NCI-H526 (cell line): ENCODE measurements at places on chromosomes 3 and 15.
A peak's percentile ranks its signal among the peaks of the same experiment; 100 is the strongest.

DNA sequence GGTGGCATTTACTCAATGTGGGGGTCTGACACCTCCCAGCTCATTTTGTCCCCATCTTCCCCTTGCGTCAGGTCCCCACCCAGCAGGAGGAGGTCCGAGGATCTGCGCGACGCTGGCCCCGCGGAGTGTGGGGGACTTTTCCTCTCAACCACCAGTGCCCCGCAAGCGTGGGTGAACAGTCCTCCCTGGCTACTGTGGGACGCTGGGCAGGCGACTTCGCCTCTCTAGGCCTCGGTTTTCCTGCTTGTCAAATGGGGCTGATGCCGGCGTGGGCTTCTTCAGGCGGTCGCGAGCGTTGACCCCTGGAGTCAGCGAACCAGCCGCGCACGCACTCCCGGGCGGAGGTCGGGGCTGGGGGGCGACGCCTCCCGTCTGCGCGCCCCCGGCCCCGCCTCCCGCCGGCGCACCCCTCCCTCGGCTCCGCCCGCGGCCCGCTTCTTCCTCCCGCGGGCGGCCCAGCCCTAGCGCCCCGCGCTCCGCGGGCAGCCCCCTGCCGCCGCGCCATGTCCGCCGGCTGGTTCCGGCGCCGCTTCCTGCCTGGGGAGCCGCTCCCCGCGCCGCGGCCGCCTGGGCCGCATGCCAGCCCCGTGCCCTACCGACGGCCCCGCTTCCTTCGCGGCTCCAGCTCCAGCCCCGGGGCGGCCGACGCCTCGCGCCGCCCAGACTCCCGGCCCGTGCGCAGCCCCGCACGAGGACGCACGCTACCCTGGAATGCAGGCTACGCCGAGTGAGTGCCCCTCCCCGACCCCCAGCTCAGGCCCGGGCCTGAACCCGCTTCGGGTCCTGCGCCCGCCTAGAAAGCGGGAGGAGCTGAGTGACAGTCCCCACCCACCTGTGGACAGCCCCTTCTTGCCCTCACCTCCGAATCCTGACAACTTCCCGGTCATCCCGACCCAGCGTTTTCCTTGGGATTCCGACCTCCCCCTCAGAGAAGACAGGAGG lies at the start of gene PPM1M:
Gene PPM1M, plus strand, starts transcription at position 438 of the 942 bp plus-strand sequence. Its CDS starts 66 bp downstream, at position 504.
- peak; percentile 50 for DNase-seq

GRCh38 chr3:161393310-161393709 lies 22.0 kb upstream of the SPTSSB start:
- no peak for DNase-seq

- DNase-seq = no peak
Observed at GRCh38 chr3:14631687-14632441, 19.7 kb upstream of the CCDC174 start.

- DNase-seq = no peak
Observed at GRCh38 chr15:83982748-83983147, 252.8 kb upstream of the GOLGA6L4 start.

DNA sequence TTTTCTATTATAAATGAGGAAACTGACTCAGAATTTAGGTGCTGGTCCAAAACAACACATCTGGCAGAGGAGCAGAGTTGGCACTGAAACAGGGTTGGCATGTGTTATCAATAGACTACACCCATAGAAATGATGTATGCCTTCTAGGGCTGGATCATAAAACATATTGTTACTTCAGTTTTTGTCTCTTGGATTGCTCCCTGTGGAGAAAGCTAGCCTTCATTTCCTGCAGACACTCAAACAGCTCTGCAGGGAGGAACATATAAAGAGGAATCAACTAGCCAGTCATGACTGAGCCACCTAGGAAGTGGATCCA lies 507 bp upstream of the MRPL3 start:
- DNase-seq = no peak

- no peak for DNase-seq
Observed at GRCh38 chr15:99953886-99954285, 220.6 kb upstream of the LYSMD4 start.

- DNase-seq = no peak
Observed at GRCh38 chr3:155919728-155920127, 49.3 kb downstream of the GMPS start.

DNA sequence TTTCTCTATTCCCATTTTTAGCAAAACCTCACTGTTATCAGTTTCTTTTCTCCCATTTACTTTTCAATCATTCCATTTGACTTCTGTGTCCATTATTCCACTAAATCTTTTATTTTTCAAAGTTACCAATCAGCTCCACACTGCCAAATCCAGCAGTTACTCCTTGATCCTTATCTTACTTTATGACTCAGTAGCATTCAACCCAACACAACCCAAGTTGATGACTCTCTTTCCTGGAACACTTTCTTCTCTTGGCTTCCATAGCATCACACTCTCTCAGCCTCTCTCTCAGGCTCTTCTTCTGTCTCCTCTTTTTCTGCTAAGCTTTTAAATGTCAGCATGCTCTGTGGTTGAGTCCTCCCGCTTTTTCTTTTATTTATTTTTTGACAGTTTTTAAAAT lies 36.3 kb downstream of the RASGRP1 start:
- no peak for DNase-seq

- DNase-seq = no peak
Observed at GRCh38 chr3:59425371-59425770, 375.5 kb upstream of the CFAP20DC start.

GRCh38 chr15:51776952-51777569 lies 25.7 kb downstream of the TMOD2 start:
- peak; percentile 88 for DNase-seq

DNA sequence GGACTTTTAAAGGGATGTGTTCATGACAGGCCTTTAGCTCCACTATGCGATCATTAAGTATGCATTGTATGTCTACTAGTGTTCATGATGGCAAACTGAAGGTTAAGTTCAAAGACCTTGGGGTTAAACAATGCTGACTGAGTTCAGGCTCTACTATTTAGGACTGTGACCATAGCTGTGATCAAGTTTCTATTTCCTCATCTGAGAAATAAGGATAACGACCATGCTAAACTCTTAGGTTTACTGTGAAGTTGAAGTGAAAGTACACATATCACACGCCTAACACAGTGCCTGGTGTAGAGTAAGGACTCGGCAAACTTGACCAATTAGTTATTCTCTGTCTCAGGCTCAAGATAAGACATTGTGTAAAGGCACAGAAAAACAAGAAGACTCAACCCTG lies 243.2 kb downstream of the MBNL1 start:
- no peak for DNase-seq

DNA sequence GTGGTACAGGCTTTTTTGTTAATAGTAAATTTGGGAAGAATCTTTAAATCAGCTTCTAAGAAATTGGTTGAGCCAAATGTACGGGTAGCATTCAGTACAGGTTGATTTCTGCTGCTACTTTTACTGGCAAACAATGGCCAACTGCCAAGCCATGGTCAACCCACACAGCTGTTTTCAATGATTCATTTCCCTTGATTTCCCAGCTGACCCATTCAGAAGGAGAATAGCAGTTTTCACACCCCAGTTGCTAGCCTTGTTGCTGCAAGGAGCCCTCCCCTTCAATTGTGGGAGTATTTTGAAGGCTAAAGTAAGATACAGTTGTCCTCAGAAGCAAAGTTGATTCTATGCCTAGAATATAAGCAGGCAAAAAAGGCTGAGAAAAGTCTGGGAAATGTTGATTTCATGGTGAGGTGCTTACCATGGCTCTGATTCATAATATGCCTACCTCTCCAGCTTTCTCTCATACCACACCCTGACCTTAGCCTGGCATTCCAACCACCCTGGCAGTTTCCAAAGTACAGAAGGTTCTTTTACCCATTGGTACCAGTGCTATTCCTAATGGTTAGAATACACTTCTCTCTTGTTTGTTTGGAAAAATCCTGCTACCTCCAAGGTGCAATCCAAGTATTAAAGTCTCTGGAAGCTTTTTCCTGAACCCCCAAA lies 320.3 kb upstream of the TGFBR2 start:
- DNase-seq = no peak

GRCh38 chr3:196889844-196890708 lies 22.4 kb downstream of the SENP5 start:
- no peak for DNase-seq

- DNase-seq = no peak
Observed at GRCh38 chr15:31552482-31553099, 226.0 kb downstream of the KLF13 start.

- no peak for DNase-seq
Observed at GRCh38 chr3:168653255-168653654, 557.5 kb upstream of the GOLIM4 start.

GRCh38 chr15:59896663-59897074 lies 107.4 kb upstream of the FOXB1 start:
- no peak for DNase-seq

- no peak for DNase-seq
Observed at GRCh38 chr3:56952061-56952460, 108.4 kb upstream of the SPATA12 start.

GRCh38 chr15:29813009-29813408 lies 9.3 kb downstream of the TJP1 start:
- DNase-seq = no peak

GRCh38 chr3:97131476-97131875 lies 317.1 kb downstream of the EPHA6 start:
- no peak for DNase-seq

DNA sequence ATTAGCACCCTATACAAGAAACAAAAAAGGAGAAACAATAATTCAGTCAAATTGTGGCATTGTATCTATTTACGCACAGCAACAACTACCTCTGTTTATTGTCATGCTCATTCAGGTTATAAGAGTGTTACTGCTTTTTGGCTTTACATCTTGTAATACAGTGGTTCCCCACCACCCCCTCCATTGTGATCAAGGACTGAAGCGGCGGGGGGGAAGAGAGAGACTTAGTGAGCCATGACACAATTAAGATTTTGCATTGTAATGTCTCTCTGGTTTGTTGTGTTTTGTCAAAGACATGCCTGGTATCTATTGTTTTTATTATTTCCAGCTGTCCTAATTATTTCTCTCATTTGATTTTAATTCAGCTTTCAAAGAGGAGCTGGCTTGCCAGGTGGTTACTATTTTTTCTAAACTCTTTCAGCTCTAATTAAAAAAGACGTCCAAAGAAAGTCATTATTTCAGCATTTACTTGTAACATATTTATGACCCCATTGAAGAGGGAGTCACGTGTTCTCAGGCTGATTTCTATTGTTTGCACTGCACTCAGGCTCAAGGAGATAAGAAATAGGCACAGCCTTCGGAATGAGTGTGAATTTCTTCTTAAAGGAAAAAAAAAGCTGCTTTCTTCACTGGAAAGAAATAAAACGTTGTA lies 234.4 kb upstream of the TBL1XR1 start:
- DNase-seq = no peak

- no peak for DNase-seq
Observed at GRCh38 chr3:30616347-30617027, 10.1 kb downstream of the TGFBR2 start.

GRCh38 chr15:39131609-39132008 lies 449.3 kb upstream of the THBS1 start:
- DNase-seq = no peak

- no peak for DNase-seq
Observed at GRCh38 chr15:77582763-77583162, 49.9 kb downstream of the LINGO1 start.

DNA sequence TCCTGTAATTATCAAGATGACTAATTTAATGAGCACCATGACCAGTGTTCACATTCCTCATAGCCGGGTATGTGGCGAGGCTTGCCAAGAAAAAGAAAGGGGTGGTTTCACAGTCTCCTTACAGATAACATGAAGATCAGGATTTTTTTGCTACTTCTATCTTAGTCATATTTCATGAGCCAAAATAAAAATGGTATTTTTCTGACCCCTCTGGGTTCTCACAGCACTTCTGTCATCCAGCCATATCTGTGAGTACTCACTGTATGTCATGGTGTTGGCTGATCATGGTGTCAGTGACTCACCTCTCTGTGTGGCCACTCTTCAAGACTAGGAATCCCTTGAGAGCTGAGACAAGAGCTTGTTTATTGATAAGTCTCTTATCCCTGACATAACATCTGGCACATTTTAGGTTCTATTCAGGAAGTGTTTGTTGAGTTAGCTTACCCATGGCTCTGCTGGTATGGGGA lies 130.5 kb upstream of the LMCD1 start:
- no peak for DNase-seq

- peak; percentile 41 for DNase-seq
Observed at GRCh38 chr15:85289677-85290365, 90.6 kb upstream of the AKAP13 start.

- DNase-seq = no peak
Observed at GRCh38 chr3:15324379-15324808, 8.0 kb downstream of the SH3BP5 start.

- DNase-seq = peak; percentile 46
Observed at GRCh38 chr15:81155375-81156218, 21.5 kb downstream of the CFAP161 start.

- DNase-seq = peak; percentile 66
Observed at GRCh38 chr3:93973131-93974126, at the start of gene PROS1. Gene PROS1, minus strand, starts transcription at chr3:93973896. Its CDS starts 147 bp downstream, at chr3:93973749.

DNA sequence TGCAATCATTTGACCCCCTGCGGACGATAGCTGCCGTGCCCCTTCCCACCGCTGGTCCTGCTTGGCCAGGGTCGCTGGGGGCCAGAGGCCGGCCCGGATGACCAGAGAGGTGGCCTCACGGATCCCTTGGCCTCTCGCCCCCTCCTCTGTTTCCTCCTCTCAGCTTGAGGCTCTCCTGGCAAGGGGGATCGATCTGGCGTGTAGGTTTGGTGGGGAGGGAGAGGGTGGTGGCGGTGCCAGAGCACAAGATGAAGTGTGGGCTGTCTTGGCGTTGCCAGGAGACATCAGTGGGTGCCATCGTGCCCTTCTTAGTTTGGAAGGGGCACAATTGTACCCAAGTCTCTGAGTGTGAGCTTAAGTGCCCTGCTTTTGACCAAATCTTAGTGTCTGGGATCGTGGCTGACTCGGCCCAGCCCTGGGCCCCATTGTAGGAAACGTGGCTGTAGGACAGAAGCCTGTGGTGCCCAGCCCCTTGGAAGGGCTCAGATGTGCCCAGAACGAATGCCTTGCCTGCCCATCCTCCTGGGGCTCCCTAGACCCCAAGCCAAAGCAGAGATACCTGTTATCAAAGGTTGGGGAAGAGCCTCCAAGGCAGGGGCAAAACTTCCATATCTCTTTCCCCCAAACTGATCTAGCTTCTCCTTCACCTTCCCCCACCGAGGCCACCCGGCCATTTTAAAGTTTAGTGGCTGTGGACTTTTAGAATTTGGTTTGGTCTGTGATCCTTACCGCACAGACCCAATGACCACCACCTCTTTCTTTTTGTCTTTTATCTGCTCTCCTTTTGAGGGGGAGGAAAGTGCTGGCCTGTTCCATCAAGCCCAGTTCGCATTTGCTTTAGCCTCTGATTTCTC lies 14.4 kb downstream of the NR2F2 start:
- no peak for DNase-seq

GRCh38 chr15:93195109-93195508 lies 106.1 kb upstream of the RGMA start:
- no peak for DNase-seq
